Sigmoid colon (tissue), 7 donors: ENCODE measurements at places on chromosomes 2 and 18. TPM values are rescaled to one million over a fixed set of nuclear protein-coding genes. Genes with fewer than 3 reads are reported as not detected.
A peak's percentile ranks its signal among the peaks of the same experiment; 100 is the strongest.

ALK gene
- polyA plus RNA-seq = not detected

IMP4 gene
- polyA plus RNA-seq = 48.0 TPM

DNA sequence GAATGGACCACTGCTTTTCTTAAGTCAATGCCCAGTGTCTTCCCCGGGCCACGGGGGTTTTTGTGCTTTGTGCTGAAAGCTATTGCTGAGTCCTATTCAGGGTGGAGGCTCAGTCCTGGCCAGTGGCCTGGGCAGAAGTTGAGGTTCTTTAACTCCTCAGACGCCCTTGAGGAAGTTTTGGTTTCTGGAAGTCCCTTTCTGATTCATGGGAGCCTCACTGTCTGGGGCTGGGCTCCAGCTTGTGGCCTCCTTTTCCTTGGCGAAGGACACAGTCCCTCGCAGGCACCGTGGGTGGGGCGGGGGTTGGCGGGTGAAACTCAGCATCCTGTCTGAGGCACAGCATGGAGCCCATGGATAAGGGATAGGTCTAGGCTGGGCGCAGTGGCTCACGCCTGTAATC is 465.2 kb upstream of the HS6ST1 start:
- H3K4me3 ChIP-seq = no peak overlapping the region
- DNase-seq = peak; percentile 48
- H3K27me3 ChIP-seq = no peaks in the 10 kb centered on the region
- H3K36me3 ChIP-seq = no peaks in the 10 kb centered on the region
- H3K27ac ChIP-seq = no peak overlapping the region

- H3K27ac ChIP-seq = no peak overlapping the region
- no peak overlapping the region for H3K4me3 ChIP-seq
- no peak for DNase-seq
- no peaks in the 10 kb centered on the region for H3K4me1 ChIP-seq
- H3K27me3 ChIP-seq = no peaks in the 10 kb centered on the region
Measured at GRCh38 chr2:236688157-236688556, 118.5 kb downstream of the ACKR3 start.

GRCh38 chr2:157158111-157158510 is 99.4 kb upstream of the GALNT5 start:
- H3K4me3 ChIP-seq = no peak overlapping the region
- no peaks in the 10 kb centered on the region for H3K27me3 ChIP-seq
- H3K27ac ChIP-seq = no peak overlapping the region
- no peaks in the 10 kb centered on the region for H3K4me1 ChIP-seq

DNA sequence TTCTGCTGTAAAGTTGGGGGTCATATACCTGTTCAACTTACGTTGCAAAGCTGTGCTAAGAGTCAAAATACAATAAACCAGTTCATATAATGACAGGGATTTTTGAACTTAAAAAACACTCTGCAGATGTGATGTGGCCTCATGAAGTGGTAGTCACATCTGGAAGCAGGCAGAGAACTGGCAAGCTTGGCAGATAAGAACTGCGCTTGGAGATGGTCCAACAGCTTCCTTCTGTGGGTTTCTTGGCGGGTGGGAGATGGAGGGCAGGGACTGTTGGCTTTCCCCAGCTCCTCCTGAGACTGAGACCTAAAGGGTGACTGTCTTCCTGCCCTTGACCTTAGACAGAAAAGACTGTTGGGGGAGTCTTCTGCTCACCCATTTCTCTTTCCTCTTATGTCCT is 140.4 kb downstream of the CTIF start:
- peak overlapping the region; percentile 51 for H3K27ac ChIP-seq
- no peak for DNase-seq
- H3K4me3 ChIP-seq = no peak overlapping the region
- peaks cover 16% of the 10 kb centered on the region for H3K36me3 ChIP-seq
- peaks cover 21% of the 10 kb centered on the region for H3K4me1 ChIP-seq

GAREM1 gene
- polyA plus RNA-seq = 11.8 TPM

- H3K27me3 ChIP-seq = no peaks in the 10 kb centered on the region
- DNase-seq = no peak
- no peak overlapping the region for H3K4me3 ChIP-seq
- no peak overlapping the region for H3K27ac ChIP-seq
- no peaks in the 10 kb centered on the region for H3K4me1 ChIP-seq
Measured at GRCh38 chr2:241412144-241412543, 56.1 kb downstream of the FARP2 start.

GRCh38 chr18:80192653-80193385 is 54.5 kb downstream of the PARD6G start:
- no peak overlapping the region for H3K4me3 ChIP-seq
- H3K27ac ChIP-seq = no peak overlapping the region
- no peaks in the 10 kb centered on the region for H3K27me3 ChIP-seq

- peaks cover 5% of the 10 kb centered on the region for H3K36me3 ChIP-seq
- no peaks in the 10 kb centered on the region for H3K27me3 ChIP-seq
- H3K27ac ChIP-seq = no peak overlapping the region
- no peaks in the 10 kb centered on the region for H3K4me1 ChIP-seq
Measured at GRCh38 chr18:14074187-14074586, 58.0 kb downstream of the ZNF519 start.

ADRA2B gene
- 0.54 TPM for polyA plus RNA-seq

DNA sequence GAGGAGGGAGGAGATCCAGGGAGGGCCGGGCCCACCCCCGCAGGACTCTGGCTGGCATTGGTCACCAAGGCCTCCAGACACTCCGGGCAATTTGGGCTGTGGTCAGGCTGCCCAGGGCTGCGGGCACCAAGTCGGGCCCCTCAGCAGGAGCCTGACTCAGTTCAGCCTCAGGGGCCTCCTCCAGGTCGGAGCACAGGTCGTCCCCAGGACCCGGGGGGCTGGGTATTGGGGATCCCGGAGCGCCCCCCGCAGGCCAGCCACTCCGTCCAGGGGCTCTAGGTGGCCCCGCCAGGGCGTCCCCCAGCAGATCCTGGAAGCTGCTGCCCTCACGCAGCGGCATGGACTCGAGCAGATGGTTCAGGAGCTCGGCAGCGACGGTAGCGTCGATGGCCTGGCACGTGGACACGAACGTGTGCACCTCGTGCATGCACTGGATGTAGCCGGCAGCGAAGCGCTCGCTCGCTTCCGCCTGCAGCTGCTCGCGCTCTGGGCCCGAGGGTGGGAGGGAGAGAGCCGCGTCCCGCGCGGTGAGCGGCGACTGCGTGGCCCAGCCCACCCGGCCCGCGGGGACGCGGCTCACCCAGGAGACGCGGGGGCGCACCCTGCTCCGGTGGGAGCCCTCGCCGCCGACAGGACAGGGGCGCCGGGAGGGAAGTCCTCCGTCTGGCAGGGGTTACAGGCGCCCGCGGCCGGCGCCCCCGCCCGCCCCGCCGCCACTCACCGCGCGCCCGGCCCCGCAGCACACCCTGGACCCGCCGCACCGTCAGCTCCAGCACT is 884 bp downstream of the HES6 start:
- peaks cover 55% of the 10 kb centered on the region for H3K4me1 ChIP-seq
- H3K4me3 ChIP-seq = peak overlapping the region; percentile 73
- DNase-seq = peak; percentile 72
- no peaks in the 10 kb centered on the region for H3K27me3 ChIP-seq

NDUFS1 gene
- polyA plus RNA-seq = 46.6 TPM

- H3K36me3 ChIP-seq = no peaks in the 10 kb centered on the region
- no peak overlapping the region for H3K4me3 ChIP-seq
- DNase-seq = no peak
- H3K4me1 ChIP-seq = no peaks in the 10 kb centered on the region
- H3K27ac ChIP-seq = no peak overlapping the region
Measured at GRCh38 chr18:53735526-53735925, 488.9 kb downstream of the MBD2 start.

DNA sequence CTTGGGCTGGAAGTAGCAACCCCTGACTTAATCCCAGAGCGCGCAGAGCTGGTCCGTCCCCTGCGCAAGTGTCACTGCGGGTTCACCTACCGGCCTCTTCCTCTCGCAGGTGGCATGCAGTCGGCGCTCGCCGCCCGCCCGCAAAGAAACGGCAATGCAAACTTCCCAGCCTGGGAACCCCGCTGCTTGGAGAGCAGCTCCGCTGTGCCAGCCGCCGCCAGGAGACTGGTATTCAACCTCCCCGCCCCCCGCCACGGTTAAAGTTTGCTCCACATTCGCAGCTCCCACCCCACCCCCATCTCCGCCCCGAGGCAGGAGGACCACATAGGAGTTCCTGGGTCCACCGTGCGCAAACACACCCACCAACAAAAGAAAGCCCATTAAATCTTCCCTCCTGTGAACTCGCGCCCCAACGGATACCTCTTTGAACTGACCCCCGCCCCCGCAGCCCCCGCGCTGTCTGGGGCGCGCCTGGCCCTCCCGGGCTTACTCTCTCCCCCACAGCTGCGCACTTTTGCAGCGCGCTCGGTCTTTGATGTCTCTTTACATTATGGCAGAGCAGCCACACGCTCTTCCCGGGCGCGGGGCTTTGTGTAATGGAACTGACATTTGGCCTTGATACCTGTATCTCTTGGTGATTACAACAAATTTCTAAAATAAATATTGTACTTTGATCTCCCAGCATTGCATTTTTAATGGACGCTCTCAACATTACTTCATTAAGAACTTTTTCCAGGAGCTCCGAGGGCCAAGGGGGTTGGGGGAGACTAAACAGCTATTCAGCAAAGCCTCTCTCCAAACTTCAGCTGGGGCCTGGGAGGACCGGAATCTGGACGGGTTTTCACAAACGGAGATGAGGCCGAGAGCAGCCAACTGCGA is 3.1 kb upstream of the SP5 start:
- H3K27ac ChIP-seq = no peak overlapping the region
- no peaks in the 10 kb centered on the region for H3K36me3 ChIP-seq
- peaks cover 47% of the 10 kb centered on the region for H3K4me1 ChIP-seq
- H3K4me3 ChIP-seq = no peak overlapping the region
- peaks cover 64% of the 10 kb centered on the region for H3K27me3 ChIP-seq
